ENCODE measurements at places on chromosomes 6 and 20.

- DNase-seq = no peak
Measured at GRCh38 chr6:90222008-90222407, 74.6 kb downstream of the BACH2 start.

GRCh38 chr6:83294676-83295075 is 101.5 kb downstream of the RWDD2A start:
- no peak for DNase-seq

- no peak for DNase-seq
Measured at GRCh38 chr6:53767941-53768340, 26.9 kb upstream of the LRRC1 start.

- DNase-seq = no peak
Measured at GRCh38 chr20:57251344-57251743, 15.1 kb downstream of the BMP7 start.
